Neural crest cell (in vitro differentiated cells): ENCODE measurements at places on chromosomes 6 and 20. TPM values are rescaled to one million over a fixed set of nuclear protein-coding genes. Genes with fewer than 3 reads are reported as not detected.

DNA sequence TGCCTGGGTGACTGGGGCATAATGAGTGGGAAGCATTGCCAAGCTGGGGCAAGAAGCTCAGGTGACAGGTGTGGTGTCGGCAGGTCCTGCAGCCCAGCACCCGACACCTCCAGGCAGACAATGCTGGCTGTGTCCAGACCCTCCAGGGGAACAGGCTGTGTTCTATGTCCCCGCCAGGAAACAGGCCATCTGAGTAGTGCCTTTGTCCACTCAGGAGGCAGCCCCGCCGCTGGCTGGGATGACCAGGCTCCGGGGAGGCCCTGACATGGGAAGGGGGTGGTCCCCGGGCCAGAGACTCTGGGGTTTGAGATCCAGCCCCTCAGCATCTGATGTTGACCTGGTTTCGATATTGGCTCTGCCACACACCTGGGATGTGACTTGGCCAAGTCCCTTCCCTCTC lies 28.4 kb downstream of the SNPH start:
- H3K27ac ChIP-seq, result no peak overlapping the region
- H3K27me3 ChIP-seq, result no peaks in the 10 kb centered on the region
- no peaks in the 10 kb centered on the region for H3K36me3 ChIP-seq
- H3K4me1 ChIP-seq, result no peaks in the 10 kb centered on the region
- H3K4me3 ChIP-seq, result no peak overlapping the region

The EPB41L2 gene
- total RNA-seq, result 108 and 114 TPM in 2 replicates

GRCh38 chr6:112033791-112034615 lies 19.9 kb upstream of the CCN6 start:
- H3K36me3 ChIP-seq, result no peaks in the 10 kb centered on the region
- H3K4me1 ChIP-seq, result peaks cover 43% of the 10 kb centered on the region
- H3K27me3 ChIP-seq, result no peaks in the 10 kb centered on the region
- no peak for DNase-seq
- no peak overlapping the region for H3K4me3 ChIP-seq
- no peak overlapping the region for H3K27ac ChIP-seq

GRCh38 chr6:118263921-118264486 lies 284.1 kb upstream of the PLN start:
- peaks cover 10% of the 10 kb centered on the region for H3K4me1 ChIP-seq
- peak; percentile 32 for DNase-seq
- H3K36me3 ChIP-seq, result peaks cover 19% of the 10 kb centered on the region
- H3K4me3 ChIP-seq, result no peak overlapping the region

The GMPR gene
- 0.16 TPM in 1 of 2 replicates, not detected in the other for total RNA-seq

The GRM1 gene
- 0.20 and 0.63 TPM in 2 replicates for total RNA-seq

DNA sequence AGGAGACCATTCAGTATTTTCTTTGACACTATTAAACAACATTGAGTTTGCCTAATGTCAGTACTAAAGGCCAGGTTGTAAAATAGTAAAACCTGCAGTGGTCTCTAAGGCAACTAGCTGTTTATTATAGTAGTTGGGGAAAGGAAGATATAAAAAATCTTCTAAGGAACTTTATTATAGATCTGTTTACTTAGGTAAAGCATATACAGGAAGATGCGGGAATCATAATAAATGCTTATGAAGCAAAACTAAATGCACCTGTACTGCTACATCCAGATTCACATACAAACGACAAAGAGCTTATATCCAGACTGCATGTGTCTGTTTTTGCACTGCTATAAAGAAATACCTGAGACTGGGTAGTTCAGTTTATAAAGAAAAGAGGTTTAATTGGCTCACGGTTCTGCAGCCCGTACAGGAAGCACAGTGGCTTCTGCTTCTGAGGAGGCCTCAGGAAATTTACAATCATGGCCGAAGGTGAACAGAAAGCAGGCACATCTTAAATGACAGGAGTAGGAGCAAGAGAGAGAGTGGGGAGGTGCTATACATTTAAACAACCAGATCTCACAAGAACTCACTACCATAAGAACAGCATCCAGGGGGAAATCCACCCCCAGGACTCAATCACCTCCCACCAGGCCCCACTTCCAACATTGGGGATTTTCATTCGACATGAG lies 8.7 kb upstream of the TRIM39 start:
- H3K4me3 ChIP-seq, result no peak overlapping the region
- no peak for DNase-seq
- peaks cover 23% of the 10 kb centered on the region for H3K4me1 ChIP-seq
- peaks cover 15% of the 10 kb centered on the region for H3K36me3 ChIP-seq
- no peak overlapping the region for H3K27ac ChIP-seq

GRCh38 chr6:149393002-149393679 lies 6.9 kb upstream of the SUMO4 start:
- no peaks in the 10 kb centered on the region for H3K27me3 ChIP-seq
- DNase-seq, result no peak
- no peak overlapping the region for H3K27ac ChIP-seq
- peaks cover 30% of the 10 kb centered on the region for H3K36me3 ChIP-seq
- H3K4me3 ChIP-seq, result no peak overlapping the region
- H3K4me1 ChIP-seq, result no peaks in the 10 kb centered on the region

The TRIM39 gene
- total RNA-seq, result 13.9 and 14.5 TPM in 2 replicates

- H3K4me3 ChIP-seq, result no peak overlapping the region
- no peak for DNase-seq
- H3K27ac ChIP-seq, result no peak overlapping the region
- H3K4me1 ChIP-seq, result no peaks in the 10 kb centered on the region
- H3K27me3 ChIP-seq, result no peaks in the 10 kb centered on the region
- H3K36me3 ChIP-seq, result peaks cover 5% of the 10 kb centered on the region
Measured at GRCh38 chr6:112122756-112123155, 35.4 kb downstream of the FAM229B start.

- H3K27me3 ChIP-seq, result no peaks in the 10 kb centered on the region
- no peak overlapping the region for H3K27ac ChIP-seq
- H3K4me1 ChIP-seq, result peaks cover 50% of the 10 kb centered on the region
- H3K36me3 ChIP-seq, result no peaks in the 10 kb centered on the region
Measured at GRCh38 chr6:164690241-164690640, 619.2 kb downstream of the C6orf118 start.

The TRIM10 gene
- not detected in 2 replicates for total RNA-seq

The CALHM5 gene
- total RNA-seq, result 0.33 and 0.45 TPM in 2 replicates

DNA sequence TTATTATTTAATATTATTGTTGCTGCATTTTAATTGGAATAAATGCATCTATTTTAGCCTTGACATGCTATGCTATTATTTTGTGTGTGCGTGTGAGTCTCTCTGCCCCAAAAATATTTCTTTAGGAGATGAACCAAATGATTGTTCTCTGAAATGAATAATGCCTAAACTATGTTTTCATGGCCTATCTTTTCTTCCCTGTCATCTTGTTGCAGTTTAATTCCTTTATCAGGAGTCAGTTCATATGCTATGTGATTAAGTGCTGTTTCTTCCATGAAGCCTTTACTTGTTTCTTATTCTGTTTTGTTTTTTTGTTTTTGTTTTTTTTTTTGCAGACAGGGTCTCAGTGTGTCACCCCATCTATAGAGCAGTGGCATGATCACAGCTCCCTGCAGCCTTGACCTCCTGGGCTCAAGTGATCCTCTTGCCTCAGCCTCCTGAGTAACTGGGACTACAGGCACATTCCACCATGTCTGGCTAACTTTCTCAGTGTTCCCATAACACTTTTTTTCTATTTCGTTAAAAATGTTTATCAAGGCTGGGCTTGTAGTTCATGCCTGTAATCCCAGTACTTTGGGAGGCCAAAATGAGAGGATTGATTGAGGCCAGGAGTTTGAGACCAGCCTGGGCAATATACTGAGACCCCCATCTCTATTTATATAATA lies 25.7 kb downstream of the TPX2 start:
- H3K36me3 ChIP-seq, result peaks cover 38% of the 10 kb centered on the region
- no peaks in the 10 kb centered on the region for H3K27me3 ChIP-seq
- no peaks in the 10 kb centered on the region for H3K4me1 ChIP-seq
- no peak for DNase-seq

The DYNLRB1 gene
- 151 and 165 TPM in 2 replicates for total RNA-seq

The CLPSL2 gene
- not detected in 2 replicates for total RNA-seq

GRCh38 chr6:43228951-43229802 lies at the start of gene DNPH1:
Gene DNPH1 (minus strand): TSS chr6:43229481. CDS start chr6:43229456, 25 bp downstream.
- peak; percentile 75 for DNase-seq
- H3K4me3 ChIP-seq, result peak within 1 kb of the TSS; percentile 87
- H3K27me3 ChIP-seq, result peaks cover 23% of the 10 kb centered on the region
- H3K4me1 ChIP-seq, result peaks cover 20% of the 10 kb centered on the region
- peaks cover under 1% of the 10 kb centered on the region for H3K36me3 ChIP-seq

GRCh38 chr20:1663917-1664316 lies 6.3 kb upstream of the SIRPG start:
- no peak overlapping the region for H3K4me3 ChIP-seq
- peaks cover 18% of the 10 kb centered on the region for H3K27me3 ChIP-seq
- H3K4me1 ChIP-seq, result no peaks in the 10 kb centered on the region

GRCh38 chr6:76518443-76518842 lies 446.0 kb upstream of the IMPG1 start:
- H3K36me3 ChIP-seq, result no peaks in the 10 kb centered on the region
- no peaks in the 10 kb centered on the region for H3K4me1 ChIP-seq
- no peaks in the 10 kb centered on the region for H3K27me3 ChIP-seq

GRCh38 chr6:100664274-100665040 lies 199.7 kb upstream of the SIM1 start:
- DNase-seq, result no peak
- H3K36me3 ChIP-seq, result no peaks in the 10 kb centered on the region
- H3K4me1 ChIP-seq, result no peaks in the 10 kb centered on the region
- no peaks in the 10 kb centered on the region for H3K27me3 ChIP-seq
- H3K4me3 ChIP-seq, result no peak overlapping the region

- H3K36me3 ChIP-seq, result no peaks in the 10 kb centered on the region
- peaks cover 25% of the 10 kb centered on the region for H3K4me1 ChIP-seq
- no peak overlapping the region for H3K27ac ChIP-seq
Measured at GRCh38 chr20:2293971-2294370, 1.8 kb upstream of the TGM3 start.

The PLN gene
- not detected in 2 replicates for total RNA-seq

The ZNF391 gene
- total RNA-seq, result 10.1 and 10.2 TPM in 2 replicates

The MACROD2 gene
- 4.0 and 6.4 TPM in 2 replicates for total RNA-seq

DNA sequence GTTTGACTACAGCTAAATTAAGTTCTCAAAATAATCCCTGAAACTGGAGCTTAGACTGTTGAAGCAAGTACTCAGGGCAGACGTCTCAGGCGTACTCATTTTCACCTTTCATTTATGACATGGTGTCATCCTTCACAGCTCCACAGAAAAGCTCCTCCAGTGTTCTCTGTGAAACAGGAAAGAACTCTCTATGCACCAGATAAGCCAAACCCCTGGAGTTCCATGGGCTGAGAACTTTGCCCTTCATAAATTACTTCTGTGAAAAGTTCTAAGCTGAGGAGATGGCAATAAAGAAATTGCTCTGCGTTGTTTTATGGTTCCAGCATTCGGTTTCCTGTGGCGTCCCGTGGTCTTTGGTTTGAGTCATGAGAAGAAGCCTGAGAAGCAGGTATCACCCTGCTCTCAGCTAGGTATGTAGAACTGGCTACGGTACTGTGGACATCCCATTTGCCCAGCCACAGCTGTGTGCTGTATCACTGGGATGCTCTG lies 20.2 kb upstream of the RREB1 start:
- no peaks in the 10 kb centered on the region for H3K27me3 ChIP-seq
- peaks cover 25% of the 10 kb centered on the region for H3K4me1 ChIP-seq
- peak overlapping the region; percentile 52 for H3K27ac ChIP-seq
- H3K4me3 ChIP-seq, result no peak overlapping the region

The HLA-DPA1 gene
- 1.8 and 3.4 TPM in 2 replicates for total RNA-seq

The TRIM40 gene
- total RNA-seq, result not detected in 2 replicates

- no peak overlapping the region for H3K4me3 ChIP-seq
- H3K36me3 ChIP-seq, result peaks cover 6% of the 10 kb centered on the region
- H3K27me3 ChIP-seq, result no peaks in the 10 kb centered on the region
- H3K4me1 ChIP-seq, result peaks cover 7% of the 10 kb centered on the region
- no peak for DNase-seq
Measured at GRCh38 chr6:159646116-159646515, 46.9 kb downstream of the SOD2 start.

The NEURL2 gene
- total RNA-seq, result 3.3 and 3.5 TPM in 2 replicates

The GLP1R gene
- 0.65 and 0.89 TPM in 2 replicates for total RNA-seq

DNA sequence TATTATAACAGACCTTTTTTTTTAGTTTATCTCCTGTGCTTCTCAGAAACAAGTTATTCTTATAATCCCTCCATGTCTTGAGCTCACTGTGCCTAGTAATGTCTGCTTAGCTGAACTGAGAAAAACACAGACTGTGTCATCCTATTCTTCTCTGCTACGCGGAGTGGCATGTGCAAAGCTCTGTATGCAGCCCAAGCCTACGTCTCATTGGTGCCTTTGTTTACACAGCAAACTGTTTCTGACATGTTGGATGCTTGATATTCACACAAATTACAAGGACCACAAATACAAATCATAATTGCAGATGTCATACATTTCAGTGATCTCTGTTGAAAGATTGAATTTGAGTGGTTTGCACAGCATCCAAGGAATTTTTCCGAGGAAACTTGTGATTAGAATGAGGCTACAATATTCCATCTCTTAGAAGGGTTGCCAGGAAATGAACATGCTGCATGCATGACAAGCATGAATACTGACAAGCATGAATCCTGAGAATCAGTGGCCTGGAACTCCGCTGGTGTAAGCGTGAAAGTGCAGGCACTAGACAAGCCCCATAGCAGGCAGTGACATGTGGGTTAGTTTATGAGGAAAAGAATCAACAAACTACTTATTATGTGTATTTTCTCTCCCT lies 128.4 kb upstream of the SGK1 start:
- no peak for DNase-seq
- H3K36me3 ChIP-seq, result no peaks in the 10 kb centered on the region
- no peak overlapping the region for H3K27ac ChIP-seq
- H3K4me1 ChIP-seq, result no peaks in the 10 kb centered on the region

- H3K27ac ChIP-seq, result no peak overlapping the region
- no peaks in the 10 kb centered on the region for H3K27me3 ChIP-seq
- no peak overlapping the region for H3K4me3 ChIP-seq
- H3K4me1 ChIP-seq, result no peaks in the 10 kb centered on the region
- H3K36me3 ChIP-seq, result no peaks in the 10 kb centered on the region
Measured at GRCh38 chr6:121917834-121918559, 481.5 kb upstream of the HSF2 start.

The SSTR4 gene
- not detected in 2 replicates for total RNA-seq

GRCh38 chr6:84568971-84569370 lies 195.4 kb downstream of the TBX18 start:
- no peaks in the 10 kb centered on the region for H3K36me3 ChIP-seq
- peaks cover 14% of the 10 kb centered on the region for H3K27me3 ChIP-seq
- no peak overlapping the region for H3K27ac ChIP-seq
- no peak overlapping the region for H3K4me3 ChIP-seq

DNA sequence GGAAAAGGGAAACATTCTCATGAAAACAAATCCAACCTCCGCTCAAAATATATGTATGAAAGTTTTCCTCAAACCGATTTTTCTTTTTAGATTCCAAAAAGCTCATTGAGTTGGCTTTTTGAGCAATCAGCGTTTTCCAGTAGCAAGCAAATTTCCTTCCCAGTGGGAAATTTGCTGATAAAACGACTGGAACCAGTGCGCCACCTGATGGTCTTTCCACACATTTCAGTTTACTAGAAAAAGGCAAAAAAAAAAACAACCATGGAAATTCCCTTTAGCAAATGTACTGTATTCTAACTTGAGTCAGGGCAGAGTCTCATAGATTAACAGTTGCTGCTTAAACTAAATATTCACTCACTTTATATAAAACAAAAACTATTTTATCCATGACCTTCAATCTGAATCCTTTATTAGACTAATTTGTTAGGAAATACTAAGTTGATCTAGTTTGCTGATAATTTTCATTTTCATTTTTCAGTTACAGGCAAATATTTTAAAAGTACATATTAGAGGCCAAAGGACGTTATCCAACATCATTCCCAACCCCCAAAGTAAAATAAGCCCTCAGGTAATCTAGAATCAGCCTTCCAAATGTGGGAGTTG lies 271.5 kb downstream of the FOXA2 start:
- H3K27ac ChIP-seq, result no peak overlapping the region
- no peaks in the 10 kb centered on the region for H3K36me3 ChIP-seq
- no peaks in the 10 kb centered on the region for H3K4me1 ChIP-seq

The HNF4A gene
- not detected in 2 replicates for total RNA-seq

The GTSF1L gene
- not detected in 2 replicates for total RNA-seq
